ENCODE measurements at places on chromosomes 13 and 19. TPM values are rescaled to one million over a fixed set of nuclear protein-coding genes. Genes with fewer than 3 reads are reported as not detected.

ZNF473 gene
- 5.4 TPM for total RNA-seq

PNMA8A gene
- 3.7 TPM for total RNA-seq

MRPL4 gene
- total RNA-seq: 127 TPM

TYROBP gene
- not detected for total RNA-seq

PROZ gene
- total RNA-seq: not detected

PRR12 gene
- total RNA-seq: 4.9 TPM

MYO9B gene
- 52.9 TPM for total RNA-seq

PCP2 gene
- total RNA-seq: not detected

SNAPC2 gene
- 32.8 TPM for total RNA-seq

ZNF45 gene
- 5.9 TPM for total RNA-seq

LAIR1 gene
- not detected for total RNA-seq
